G401 (cell line): ENCODE measurements at places on chromosomes 7 and 10. TPM values are rescaled to one million over a fixed set of nuclear protein-coding genes. Genes with fewer than 3 reads are reported as not detected.

DNA sequence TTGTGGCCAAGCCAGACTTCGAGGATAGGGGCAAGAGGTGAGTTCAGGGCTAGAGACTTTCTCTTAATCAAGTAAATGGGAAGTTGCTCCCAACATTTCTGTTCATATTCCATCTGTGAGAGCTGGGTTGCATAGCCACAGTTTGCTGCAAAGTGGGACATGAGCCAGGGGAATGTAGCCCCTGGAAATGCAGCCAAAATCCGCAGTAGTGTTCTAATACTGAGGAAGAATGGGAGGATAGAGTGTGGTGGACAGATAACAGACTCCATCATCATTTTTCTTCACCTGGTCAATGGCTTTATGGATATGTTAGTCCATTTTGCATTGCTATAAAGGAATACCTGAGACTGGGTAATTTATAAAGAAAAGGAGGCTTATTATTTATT lies 177.7 kb downstream of the SKIDA1 start:
- DNase-seq, result no peak

DNA sequence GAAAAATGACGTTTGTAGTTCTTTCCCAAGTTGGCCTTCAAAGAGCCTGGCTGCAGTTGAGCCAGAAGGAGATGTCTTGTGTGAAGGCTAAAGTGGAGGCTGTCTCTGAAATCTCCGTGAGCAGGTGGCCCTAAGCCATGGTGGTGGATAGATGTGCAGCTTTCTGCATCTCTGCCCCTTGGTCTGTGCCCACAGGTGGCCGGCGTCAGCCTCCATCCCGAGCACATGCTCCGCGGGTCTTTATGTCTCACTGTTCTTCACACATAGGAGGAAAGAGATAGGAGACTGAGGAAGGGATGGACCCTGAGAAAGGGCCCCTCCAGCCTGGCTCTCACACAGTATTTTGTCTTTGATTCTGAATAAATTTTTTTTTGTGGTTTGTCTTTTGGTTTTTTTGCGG lies 30.3 kb upstream of the SLC26A4 start:
- DNase-seq, result no peak

DNA sequence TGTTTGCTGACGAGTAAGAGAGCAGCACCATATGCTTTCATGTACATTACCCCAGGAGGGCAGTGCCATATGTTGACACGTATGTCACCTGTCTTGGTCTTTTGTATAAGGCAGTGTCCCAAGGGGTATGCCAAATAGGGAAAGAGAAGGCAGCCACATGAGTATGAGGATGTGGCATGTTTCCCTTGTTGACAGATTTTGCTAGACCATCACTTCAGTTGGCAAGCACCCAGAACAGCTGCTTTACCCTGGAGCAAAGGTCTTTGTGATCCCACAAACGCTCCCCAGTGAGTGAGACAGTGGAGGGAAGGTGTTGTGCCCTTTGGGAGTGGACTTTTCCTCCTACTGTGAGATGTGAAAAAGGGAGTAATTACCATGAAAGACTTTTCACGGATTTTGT lies 350.1 kb downstream of the ETV1 start:
- DNase-seq, result no peak

DNA sequence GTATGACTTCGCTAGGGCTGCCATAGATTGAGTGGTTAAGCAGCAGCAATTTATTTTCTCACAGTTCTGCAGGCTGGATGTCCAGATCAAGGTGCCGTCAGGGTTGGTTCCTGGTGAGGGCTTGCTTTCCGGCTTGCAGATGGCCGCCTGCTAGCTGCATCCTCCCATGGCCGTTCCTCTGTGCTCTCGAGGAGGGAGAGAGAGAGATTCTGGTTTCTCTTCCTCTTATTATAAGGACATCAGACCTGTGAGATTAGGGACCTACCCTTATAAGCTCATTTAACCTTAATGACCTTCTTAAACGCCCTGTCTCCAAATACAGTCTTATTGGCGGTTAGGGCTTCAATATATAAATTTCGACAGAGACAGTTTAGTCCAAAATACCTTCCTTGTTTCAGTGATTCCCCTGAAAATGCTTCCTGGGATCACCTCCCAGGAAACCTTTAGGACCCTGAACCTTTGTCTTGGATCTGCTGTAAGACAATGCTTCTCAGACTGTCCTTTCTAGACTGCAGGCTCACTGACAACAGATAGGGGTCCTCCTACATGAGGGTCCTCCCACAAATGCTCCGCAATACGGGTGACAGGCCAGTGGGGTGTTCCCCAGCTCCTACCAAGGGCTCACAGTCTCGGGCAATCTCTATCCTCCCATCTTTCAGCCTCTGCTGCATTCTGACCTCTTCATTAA lies 82.5 kb upstream of the BAIAP2L1 start:
- DNase-seq, result no peak

The AMZ1 gene
- not detected in 2 replicates for total RNA-seq

The GPER1 gene
- 1.4 and 3.5 TPM in 2 replicates for total RNA-seq

The FGFBP3 gene
- total RNA-seq, result 248 and 252 TPM in 2 replicates

DNA sequence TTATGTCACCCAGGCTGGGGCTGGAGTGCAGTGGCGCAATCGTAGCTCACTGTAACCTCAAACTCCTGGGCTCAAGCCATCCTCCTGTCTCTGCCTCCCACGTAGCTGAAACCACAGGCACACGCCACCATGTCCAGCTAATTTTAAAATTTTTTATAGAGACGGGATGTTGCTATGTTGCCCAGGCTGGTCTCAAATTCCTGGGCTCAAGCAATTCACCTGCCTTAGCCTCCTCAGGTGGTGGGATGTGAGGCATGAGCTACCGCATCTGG lies 123.2 kb upstream of the PARD3 start:
- no peak for DNase-seq

GRCh38 chr7:84232646-84233045 lies 38.1 kb upstream of the SEMA3A start:
- no peak for DNase-seq

DNA sequence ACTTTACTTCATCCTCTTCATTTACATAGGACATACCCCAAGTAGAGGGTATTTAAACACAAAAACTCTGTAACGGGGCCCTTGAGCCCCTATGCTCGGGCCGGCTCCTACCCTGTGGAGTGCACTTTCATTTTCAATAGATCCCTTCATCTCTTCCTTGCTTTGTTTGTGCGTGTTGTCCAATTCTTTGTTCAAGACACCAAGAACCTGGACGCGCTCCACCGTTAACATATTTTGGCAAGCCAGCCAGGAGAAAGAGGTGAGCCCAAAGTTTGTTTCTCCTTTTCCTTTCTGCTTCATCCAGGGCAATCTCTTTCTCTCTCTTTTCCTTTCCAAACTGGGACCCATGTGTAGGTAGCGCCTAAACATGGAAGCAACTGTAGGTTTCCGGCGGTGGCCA lies 26.0 kb upstream of the BNIP3 start:
- no peak for DNase-seq

DNA sequence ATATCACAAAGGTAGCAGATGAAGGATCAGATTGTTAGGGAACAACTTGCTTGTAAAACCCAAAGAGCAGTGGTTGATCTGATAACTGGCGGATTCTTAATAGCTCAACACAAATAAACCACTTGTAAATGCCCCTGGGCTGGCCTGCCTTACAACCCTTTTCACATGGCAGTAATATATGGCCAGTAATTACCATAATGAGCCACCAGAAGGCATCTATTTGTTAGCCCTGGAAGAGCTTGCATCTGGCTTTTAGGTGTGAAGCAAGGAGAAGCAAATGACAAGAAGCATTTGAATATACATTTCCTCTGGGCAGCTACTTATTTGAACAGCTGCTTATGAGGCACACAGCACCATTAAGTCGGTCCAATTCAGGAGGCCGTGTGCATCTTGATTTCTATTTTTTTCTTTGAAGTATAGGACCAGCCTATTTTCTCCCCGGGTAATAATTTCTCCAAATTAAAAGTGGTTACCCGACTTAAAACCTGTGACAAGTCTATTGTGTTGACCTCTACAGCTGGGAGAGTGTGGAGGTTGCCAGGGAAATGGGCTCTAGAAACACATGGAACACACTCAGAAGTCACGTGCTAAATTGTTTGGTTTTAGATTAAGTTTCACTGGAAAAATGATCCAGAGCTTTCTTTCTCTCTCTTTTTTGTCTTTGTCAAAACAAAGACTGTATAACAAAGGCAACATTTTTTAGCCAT lies 113.4 kb downstream of the SEM1 start:
- DNase-seq, result no peak

DNA sequence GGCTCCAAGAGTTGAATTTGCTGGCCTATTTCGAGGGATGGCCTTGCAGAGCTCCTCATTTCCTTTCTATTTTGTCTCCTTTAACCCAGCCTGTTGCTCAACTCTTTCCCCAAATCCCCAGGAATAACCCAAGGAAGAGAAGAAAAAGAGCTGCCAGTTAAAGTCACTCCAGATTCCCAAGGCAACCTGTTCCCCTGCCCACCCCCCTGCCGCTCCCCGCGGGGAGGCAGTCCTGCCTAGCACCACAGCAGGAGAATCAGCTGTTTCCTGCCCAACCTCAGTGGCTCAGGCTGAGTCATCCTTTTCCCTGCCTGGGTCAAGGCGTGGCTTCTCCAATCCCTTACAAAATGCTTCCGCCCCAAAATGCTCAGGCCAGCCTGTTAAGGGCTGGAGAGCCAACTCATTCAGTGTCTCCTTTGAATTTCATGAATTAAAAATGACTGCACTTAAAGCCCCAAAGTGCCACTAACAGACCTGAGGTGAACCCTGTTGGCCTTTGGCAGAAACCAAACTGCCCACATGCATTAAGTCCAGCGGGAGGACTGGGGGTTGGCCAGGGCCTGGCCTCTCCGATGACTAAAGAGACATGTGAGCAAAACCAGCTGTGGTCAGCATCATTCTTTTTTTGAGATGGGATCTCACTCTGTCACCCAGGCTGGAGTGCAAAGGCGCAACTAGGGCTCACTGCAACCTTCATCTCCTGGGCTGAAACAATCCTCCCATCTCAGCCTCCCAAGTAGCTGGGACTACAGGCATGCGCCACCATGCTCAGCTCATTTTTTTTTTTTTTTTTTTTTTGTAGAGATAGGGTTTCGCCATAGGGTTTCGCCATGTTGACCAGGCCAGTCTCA lies 83.2 kb upstream of the KIF5B start:
- no peak for DNase-seq

- DNase-seq, result no peak
Measured at GRCh38 chr10:82497439-82497838, 622.4 kb downstream of the NRG3 start.

DNA sequence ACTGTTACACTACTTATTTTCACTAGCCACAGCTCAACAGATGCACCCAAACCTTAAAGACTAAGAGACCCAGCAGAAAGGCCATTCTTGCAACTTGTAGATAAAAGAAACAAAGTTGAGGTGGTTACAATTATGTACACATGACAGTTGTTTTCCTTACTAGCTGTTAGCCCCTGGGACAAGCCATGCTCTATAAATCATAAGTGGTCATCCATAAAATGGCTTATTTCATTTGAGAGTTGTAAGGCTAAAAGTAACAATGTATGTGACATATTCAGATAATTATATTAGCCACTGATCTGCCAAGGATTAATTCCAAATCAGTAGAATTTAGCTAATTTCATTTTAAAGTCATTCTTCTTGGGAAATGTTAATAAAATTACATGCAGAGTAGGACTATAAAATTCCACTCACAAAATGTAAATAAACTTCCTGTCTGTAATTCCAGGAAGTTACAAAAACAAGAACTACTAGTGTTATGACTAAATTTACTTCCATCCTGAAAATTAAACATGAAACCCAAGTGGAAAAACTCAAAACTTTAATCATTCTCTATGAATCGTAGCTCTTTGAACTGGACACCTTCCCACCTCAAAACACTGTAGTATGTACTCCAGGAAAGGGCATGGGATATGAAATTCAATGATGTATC lies 13.3 kb downstream of the SLC37A3 start:
- DNase-seq, result no peak

- DNase-seq, result no peak
Measured at GRCh38 chr7:142799437-142799835, 28.7 kb downstream of the PRSS2 start.

DNA sequence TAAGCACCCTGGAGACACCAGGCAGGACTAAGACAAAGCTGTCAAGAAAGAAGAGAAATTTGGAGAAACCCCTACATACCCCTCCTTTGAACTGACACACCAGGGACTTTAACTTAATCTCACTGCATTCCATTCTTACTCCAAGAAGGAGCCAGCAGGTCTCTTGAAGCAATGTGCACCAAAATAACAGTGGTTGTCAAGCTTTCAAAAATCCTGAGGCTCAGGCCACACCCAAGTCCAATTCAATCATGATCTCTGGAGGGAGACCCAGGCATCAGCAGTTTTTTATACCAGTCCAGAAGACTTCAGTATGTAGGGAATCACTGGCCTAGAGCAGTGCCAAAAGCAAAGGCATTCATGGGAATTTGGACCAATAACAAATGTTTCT lies 6.8 kb downstream of the SLC25A13 start:
- no peak for DNase-seq

- DNase-seq, result no peak
Measured at GRCh38 chr10:107894516-107894915, 730.0 kb upstream of the SORCS1 start.

DNA sequence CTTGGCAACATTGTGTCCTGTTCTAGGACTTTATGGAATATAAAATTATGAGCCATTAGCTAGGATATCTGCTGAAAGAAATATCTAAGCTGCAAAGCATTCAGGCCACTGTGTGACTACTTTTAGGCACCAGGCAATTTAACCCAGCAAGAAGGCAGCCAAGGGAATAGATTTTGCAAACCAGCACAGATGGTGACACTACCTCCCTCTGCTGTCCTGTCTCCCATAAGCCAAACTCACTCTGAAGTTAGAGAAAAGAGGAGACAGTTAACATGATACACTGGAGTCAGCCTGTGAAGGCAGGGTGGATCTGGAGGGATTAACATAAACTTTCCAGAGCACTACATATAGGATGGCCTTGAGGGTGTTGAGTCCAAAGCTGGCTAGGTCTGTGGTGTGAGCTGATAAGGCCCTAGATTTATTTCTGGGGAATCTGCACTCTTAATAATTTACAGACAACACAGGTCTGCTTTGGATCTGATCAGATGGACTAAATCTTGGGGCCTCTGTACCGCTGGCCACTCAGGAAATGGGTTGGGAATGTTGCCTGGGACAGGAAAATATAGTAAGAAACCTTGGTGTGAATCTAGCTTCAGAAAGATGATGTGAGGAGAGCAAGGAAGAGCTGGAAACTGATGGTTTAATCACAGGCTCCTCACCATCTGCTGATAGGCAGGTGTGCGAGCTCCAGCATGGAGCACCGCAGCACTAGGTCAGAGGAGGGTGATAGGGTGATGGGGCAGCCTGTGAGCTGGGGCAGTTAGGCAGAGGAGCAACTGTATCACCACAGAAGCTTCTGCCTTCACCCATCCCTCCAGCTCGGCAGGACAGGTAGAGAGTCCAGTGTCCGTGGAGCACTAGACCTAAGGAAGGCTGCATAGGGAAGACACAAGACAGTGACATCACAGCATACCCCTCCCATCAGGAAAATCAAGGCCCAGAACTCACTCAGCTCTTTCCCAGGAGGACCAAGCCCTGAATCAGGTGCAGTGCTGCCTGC lies 229.9 kb upstream of the PRSS1 start:
- peak; percentile 21 for DNase-seq

The JAZF1 gene
- total RNA-seq, result not detected in 2 replicates

The GNG11 gene
- total RNA-seq, result not detected in 2 replicates

GRCh38 chr10:47112612-47113011 lies 187.4 kb upstream of the GDF10 start:
- no peak for DNase-seq

The CACUL1 gene
- 41.2 and 46.2 TPM in 2 replicates for total RNA-seq
